ENCODE measurements at places on chromosomes 3 and 15.

DNA sequence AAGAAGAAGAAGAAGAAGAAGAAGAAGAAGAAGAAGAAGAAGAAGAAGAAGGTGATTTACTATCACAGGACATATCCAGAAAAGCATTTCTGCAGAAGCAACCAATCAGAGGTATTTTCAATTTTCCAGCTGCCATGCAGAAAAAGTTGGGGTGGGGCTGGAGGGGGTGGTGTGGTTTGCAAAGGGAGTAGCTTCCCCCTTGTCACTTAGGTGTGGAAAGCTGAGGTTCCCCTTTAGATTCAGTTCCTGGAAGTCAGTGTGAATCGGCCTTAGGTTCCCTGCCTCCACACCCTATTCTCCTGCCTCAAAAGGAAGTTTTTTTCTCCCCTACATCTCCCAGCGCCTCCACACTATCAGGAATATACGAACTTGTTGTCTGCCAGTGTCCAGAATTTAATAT, 276.7 kb upstream of the ARRDC4 start:
- no peak for DNase-seq

- DNase-seq = no peak
Observed at GRCh38 chr15:69786136-69786701, 311.5 kb downstream of the TLE3 start.

- no peak for DNase-seq
Observed at GRCh38 chr15:33013827-33014445, 180.6 kb downstream of the FMN1 start.

GRCh38 chr15:99578809-99579208, 13.0 kb downstream of the MEF2A start:
- no peak for DNase-seq

DNA sequence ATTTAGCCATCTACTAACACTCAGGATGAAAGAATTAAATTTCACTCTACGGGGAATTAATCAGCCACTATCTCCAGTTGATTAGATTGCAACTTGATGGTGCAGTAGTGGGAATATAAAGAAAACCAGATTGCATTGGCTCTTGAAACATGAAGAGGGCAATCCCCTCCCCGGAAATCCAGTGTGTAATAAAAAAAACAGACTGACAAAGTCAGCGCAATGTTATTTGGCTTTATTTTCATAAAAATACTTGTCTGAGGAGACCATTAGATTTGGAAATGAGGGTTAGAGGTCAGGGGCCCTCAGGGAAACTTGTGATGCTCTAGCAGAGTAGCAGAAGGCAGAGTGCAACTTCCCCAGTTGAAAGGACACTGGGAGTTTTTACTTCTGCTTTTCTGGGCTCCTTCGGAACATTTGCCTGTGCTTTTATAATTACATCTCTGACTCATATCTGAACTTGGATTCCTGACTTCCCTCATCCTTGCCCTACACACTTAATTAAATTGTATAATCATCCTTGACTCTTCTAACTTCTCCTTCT, 326.8 kb downstream of the TUSC7 start:
- no peak for DNase-seq
